SJCRH30 (cell line): ENCODE measurements at places on chromosomes 6 and 20. TPM values are rescaled to one million over a fixed set of nuclear protein-coding genes. Genes with fewer than 3 reads are reported as not detected.

DNA sequence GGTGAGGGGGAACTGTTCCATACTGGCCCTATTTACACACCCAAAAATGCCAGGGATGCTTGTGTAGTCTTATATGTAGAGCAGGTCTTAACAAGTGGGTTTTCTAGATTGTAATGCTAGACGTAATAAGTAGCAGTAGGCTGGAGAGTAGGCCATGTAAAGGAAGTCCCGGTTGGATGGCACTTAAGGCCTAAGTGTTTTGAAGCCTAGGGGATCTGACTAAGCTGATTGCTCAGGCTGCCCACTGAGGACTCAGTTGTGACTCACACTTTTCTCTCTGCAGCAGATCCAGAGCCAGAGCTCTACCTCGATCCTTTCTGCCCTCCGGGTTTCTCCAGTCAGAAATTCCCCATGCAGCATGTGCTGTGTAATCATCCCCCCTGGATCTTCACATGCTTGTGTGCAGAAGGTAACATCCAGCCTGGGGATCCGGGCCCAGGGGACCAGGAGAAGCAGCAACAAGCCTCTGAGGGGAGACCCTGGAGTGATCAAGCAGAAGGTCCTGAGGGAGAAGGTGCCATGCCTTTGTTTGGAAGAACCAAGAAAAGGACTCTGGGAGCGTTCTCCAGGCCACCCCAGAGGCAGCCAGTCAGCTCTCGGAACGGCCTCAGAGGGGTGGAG, 26.6 kb downstream of the ZNF133 start:
- DNase-seq, result no peak

CHRNA4 gene
- total RNA-seq, result 0.06 TPM in 1 of 2 replicates, not detected in the other

DNA sequence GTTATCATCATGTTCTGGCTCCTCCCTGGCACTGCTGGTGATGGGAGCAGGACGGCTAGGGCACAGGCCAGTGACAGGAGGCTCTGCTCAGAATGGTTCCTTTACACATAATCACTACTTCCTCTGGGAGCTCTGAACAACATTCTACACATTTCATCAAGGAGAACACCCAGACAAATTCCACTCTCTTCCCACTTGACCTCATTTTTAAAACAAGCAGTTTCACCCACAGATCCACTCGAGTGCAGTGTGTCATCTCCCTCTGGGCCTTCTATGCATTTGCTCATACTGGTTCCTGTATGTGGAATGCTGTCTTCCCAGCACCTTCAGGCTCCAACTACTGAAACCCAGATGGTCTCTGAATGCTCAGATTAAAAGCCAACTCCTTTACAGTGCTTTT, 84.8 kb downstream of the ELOVL5 start:
- DNase-seq, result no peak

GRCh38 chr20:8639112-8639778, 429.6 kb upstream of the PLCB4 start:
- DNase-seq, result no peak
